ENCODE measurements at places on chromosomes 2 and 18. TPM values are rescaled to one million over a fixed set of nuclear protein-coding genes. Genes with fewer than 3 reads are reported as not detected.

Gene TTL
- 36.3 TPM for total RNA-seq

Gene CAPN14
- total RNA-seq: under 0.01 TPM

Gene POTEE
- total RNA-seq: not detected

Gene CCDC102B
- total RNA-seq: 3.0 TPM

Gene INHBB
- under 0.01 TPM for total RNA-seq

Gene RSAD2
- total RNA-seq: 4.2 TPM

Gene ERFE
- total RNA-seq: 0.30 TPM

Gene CCL20
- total RNA-seq: 0.65 TPM

Gene PTGR3
- 5.8 TPM for total RNA-seq

Gene UCN
- 0.46 TPM for total RNA-seq

Gene VAMP8
- total RNA-seq: 34.1 TPM

Gene C2orf81
- total RNA-seq: 0.46 TPM

Gene DLX1
- total RNA-seq: not detected

Measured in epithelial cell of umbilical artery (primary cell).